Activated CD4-positive, alpha-beta T cell treated with anti-CD3 and anti-CD28 coated beads, Interleukin-2, amount 50 U/mL, for 16 hours (primary cell): ENCODE measurements at places on chromosomes 5 and 9.

GRCh38 chr9:1388216-1388615, 338.1 kb downstream of the DMRT2 start:
- no peak for DNase-seq

GRCh38 chr5:4977416-4978110, 162.6 kb upstream of the ADAMTS16 start:
- DNase-seq: no peak

GRCh38 chr5:179355976-179356974, 11.0 kb upstream of the ADAMTS2 start:
- DNase-seq: no peak

DNA sequence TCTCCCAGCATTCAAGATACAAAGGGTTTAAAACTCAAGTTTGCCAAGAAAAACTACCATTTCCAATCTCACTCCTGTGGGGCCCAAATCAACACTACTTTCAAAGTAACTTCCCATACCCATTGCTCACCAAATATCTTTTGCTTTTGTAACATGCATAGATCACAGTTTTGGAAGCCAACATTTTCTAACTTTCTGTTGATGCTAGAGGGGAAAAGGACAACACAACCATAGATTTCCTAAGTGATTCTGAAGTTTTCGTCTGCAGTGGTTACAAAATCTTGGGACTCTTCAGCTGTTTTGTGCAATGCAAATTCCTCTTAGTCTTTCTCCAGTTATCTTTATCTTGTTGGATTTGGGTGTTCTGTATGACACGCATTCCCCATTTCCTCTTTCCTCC, 94.1 kb upstream of the PAPPA start:
- DNase-seq: no peak

GRCh38 chr5:41508186-41508585, 2.2 kb downstream of the PLCXD3 start:
- no peak for DNase-seq

DNA sequence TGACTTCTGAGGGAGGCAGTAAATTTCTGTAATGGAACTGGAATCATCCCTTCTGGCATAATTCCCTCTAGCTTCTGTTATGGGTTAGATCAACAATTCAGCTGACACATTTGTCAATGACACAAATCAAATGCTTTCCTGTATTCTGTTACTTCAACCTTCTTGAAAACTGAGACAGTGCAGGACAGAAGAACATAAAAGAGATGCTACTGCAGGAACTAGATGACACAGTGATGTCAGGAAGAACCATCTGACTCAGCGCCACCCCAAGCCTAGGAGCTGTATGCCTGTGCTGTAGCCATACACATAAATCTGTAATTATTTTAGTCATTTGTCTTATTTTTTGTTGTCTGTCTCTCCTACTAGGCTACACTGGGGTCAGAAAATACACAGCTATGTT, 18.2 kb upstream of the CEP120 start:
- peak; percentile 88 for DNase-seq

GRCh38 chr9:89592963-89593726, 11.7 kb upstream of the GADD45G start:
- DNase-seq: no peak

DNA sequence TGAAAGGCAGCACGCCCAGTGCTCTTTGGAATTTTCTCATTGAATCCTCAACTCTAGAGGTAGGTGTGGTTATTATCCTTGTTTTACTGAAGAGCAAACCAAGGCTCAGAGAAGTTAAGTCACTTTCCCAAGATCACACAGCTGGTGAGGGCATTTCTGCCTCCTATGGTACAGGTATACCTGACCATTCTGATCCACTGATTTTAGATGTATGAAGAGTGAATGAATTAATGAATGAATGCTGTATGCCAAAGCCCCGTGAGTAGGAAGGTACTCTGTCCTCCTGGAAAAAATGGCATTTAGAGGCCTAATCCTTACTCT, 18.2 kb upstream of the CSF1R start:
- DNase-seq: no peak

GRCh38 chr5:39062104-39062503, 12.1 kb downstream of the RICTOR start:
- no peak for DNase-seq

DNA sequence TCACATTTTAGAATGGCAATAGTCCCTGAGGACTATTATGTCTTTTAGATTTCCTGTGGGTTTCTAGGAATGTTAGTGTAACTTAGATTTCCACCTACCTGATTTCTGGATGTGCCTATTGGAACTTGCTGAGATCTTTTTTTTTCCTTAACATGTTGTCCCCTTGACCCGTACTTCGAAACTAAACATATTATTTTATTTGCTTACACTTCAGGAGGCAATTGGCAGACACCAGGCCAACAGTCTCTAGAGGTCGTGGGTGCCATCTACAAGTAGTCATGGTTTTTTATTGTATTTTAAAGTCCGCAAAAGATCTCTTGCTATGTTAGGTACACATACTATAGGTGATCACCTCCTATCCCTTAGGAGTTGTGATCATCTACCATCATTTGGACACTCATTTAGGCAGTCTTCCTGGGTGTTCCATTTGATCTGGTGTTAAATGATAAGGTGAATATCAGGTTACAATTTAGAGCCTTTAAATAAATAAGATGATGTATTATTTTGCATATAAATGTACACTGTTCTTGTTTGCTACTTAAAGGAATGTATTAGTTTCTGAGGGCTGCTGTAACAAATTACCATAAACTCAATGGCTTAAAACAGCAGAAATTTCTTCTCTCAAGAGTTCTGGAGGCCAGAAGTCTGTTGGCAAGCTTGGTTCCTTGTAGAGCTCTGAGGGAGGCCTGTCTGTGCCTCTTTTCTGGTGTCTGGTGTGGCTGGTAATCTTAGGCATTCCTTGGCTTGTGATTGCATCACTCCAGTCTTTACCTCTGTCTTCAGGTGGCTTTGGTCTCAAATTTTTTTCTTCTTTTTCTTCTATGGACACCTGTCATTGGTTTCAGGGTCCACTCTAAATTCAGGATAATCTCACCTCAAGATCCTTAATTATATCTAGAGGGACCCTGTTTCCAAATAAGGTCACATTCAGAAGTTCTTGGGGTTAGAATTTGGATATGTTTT, 64.8 kb downstream of the ZCCHC7 start:
- DNase-seq: no peak

DNA sequence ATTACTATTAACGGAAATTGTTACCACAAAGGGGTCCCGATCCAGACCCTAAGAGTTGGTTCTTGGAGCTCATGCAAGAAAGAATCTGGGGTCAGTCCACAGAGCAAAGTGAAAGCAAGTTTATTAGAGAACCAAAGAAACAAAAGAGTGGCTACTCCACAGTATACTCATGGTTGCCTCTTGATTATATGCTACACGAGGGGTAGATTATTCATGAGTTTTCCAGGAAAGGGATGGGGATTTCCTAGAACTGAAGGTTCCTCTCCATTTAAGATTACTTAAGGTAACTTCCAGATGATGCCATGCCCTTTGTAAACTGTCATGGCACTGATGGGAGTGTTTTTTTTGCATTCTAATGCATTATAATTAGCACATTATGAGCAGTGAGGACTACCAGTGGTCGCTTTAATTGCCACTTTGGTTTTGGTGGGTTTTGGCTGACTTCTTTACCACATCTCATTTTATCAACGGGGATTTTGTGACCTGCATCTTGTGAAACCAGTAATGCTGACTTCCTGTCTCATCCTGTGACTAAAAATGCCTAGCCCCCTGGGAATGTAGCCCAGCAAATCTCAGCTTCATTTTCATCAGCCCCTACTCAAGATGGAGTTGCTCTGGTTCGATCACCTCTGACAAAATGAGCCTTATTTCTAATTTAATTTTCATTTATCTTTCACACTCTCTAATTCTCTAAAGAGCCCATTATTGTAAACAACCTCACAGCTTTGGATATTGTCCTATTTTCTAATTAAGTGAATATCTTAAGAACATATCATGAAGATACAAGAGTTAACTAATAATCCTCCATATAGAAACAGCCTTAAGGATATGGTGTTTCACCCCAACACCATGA, 336.3 kb downstream of the RASEF start:
- no peak for DNase-seq

- no peak for DNase-seq
Observed at GRCh38 chr5:26610577-26610976, 427.8 kb downstream of the CDH9 start.

- DNase-seq: no peak
Observed at GRCh38 chr9:98523231-98523901, 185.4 kb downstream of the GABBR2 start.

GRCh38 chr5:15285901-15286583, 213.9 kb upstream of the FBXL7 start:
- no peak for DNase-seq

DNA sequence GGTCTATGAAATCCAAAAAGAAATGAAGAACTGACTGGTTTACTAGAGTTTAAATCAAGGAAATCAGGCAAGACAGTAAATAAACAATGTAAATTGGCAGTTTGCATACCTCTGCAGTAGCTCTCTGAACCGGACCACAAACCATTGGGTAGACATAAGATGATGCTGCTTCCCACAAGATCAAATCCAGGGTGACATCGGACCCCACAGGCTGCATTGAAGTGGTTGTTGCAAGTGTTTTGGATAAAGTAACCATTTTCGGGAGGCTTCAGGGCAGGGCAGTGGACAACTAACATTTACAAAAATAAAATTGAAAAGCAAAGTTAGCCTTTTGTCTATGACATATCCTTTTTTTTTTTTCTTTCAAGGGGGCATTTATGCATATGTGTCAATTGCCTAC, 66.7 kb downstream of the SVEP1 start:
- DNase-seq: no peak

GRCh38 chr5:6788956-6789649, 75.9 kb downstream of the TENT4A start:
- DNase-seq: no peak

- no peak for DNase-seq
Observed at GRCh38 chr9:82991671-82992070, 71.3 kb downstream of the RASEF start.

GRCh38 chr5:93596310-93596675, 13.3 kb downstream of the NR2F1 start:
- no peak for DNase-seq

GRCh38 chr5:8349855-8350254, 480.9 kb downstream of the MTRR start:
- DNase-seq: no peak

DNA sequence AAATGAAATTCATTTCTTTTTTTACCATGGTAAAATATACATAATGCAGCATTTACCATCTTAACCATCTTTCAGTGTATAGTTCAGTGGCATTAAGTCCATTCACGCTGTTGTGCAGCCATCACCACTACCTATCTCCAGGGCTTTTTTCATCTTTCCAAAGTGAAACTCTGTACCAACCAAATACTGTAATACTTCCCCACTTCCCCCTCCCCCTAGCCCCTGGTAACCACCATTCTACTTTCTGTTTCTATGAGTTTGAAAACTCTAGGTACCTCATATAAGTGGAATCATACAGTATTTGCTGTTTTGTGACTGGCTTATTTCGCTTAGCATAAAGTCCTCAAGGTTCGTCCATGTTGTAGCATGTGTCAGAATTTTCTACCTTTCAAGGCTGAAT, 23.4 kb downstream of the SPAAR start:
- peak; percentile 23 for DNase-seq

DNA sequence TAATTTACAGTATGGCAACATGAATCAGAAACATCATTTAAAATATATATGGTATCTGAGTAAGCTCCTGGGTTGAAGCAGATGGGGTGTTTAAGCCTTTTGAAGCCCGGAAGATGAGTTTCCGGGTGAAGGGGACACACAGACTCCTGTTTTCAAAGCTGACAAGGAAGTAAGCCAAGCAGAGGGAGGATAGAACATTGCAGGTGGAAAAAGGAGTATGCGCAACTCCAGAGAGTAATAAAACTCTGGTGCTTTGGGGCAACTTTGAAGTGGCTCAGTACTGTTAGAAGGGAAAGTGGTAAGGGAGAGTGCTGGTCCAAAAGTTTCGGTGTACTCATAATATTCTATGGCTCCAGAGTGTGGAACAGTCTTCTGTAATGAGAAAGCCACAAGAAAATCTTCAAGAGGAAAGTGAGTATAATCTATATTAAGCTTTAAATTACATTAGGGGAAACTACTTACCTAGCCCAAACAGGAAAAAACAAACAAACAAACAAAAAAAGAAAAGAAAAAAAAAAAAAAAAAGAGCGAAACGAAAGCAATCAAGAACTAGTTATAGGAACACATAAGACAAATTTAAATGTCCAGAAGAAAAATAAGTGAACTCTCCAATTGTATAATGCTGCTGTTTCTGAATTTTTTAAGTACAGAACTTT, 2.3 kb upstream of the ST8SIA4 start:
- DNase-seq: peak; percentile 55

- DNase-seq: no peak
Observed at GRCh38 chr5:4130819-4131218, 535.2 kb downstream of the IRX1 start.

- no peak for DNase-seq
Observed at GRCh38 chr5:135950611-135951010, 4.2 kb downstream of the LECT2 start.

DNA sequence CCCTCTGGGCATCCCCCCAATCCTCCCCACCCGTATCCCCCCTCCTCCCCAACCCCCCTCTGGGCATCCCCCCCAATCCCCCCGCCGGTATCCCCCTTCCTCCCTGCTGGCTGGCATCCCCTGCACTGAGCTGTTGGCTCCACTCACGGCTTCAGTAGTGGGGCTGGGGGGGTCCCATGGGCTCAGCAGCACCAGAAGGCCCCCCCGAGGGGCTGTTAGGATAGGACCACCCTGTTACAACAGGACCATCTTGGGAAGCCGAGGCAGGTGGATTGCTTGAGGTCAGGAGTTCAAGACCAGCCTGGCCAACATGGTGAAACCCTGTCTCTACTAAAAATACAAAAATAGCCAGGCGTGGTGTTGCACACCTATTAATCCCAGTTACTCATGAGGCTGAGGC, 42.4 kb downstream of the EXD3 start:
- no peak for DNase-seq

DNA sequence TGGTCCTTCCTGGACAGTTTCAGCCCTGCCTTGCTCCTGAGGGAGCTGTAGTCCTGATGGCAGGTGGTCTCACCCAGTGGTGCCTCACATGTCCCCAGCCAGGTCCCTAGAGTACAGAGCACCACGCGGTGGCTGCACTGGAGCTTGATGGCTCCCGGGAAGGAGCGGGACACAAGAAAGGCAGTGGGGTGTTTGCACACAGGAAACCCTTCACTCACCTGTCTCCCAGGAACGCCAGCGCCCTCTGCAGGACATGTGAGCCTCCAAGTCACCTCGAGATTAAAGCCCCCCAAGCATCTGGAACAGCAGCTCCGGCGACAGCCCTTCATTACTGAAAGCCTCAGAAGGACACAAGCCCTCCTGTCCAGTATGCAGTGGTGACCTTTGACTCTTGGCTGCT, 19.9 kb upstream of the TMEM250 start:
- DNase-seq: peak; percentile 33

DNA sequence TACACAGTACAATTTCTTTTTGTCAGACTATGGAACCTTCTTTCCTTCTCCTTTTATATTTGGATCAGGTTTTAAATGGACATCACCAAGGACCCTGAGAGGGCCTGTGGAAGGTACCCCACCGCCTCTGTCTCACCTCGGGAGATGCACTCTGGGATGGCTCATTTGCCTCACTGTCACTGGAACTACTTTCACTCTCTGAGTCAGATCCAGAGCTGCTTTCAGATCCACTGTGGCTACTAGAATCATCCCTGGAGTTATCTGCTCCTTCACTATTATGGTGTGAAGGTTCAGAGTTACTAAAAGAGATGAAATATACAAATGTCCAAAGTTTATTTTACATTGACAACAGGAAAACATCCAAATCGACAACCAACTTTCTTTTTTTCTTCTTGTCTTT, 24.6 kb downstream of the LEAP2 start:
- peak; percentile 24 for DNase-seq
